Amygdala (tissue), 56 donors: ENCODE measurements at places on chromosomes 16 and 17.
A peak's percentile ranks its signal among the peaks of the same experiment; 100 is the strongest.

GRCh38 chr16:81483064-81483969 lies 38.7 kb downstream of the CMIP start:
- DNase-seq, result no peak

DNA sequence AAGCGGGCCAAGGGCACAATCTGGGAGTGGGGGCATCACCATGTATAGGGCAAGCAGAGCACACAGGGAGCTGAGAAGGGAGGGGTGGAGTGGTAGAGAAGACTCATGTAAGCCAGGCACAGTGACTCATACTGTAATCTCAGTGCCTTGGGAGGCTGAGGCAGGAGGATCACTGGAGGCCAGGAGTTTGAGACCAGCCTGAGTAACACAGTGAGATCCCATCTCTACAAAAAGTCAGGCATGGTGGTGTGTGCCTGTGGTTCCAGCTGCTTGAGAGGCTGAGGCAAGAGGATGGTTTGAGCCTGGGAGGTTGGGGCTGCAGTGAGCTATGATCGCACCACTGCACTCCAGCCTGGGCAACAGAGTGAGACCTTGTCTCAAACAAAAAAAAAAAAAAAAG lies 40.8 kb downstream of the ARHGAP27 start:
- DNase-seq, result no peak

DNA sequence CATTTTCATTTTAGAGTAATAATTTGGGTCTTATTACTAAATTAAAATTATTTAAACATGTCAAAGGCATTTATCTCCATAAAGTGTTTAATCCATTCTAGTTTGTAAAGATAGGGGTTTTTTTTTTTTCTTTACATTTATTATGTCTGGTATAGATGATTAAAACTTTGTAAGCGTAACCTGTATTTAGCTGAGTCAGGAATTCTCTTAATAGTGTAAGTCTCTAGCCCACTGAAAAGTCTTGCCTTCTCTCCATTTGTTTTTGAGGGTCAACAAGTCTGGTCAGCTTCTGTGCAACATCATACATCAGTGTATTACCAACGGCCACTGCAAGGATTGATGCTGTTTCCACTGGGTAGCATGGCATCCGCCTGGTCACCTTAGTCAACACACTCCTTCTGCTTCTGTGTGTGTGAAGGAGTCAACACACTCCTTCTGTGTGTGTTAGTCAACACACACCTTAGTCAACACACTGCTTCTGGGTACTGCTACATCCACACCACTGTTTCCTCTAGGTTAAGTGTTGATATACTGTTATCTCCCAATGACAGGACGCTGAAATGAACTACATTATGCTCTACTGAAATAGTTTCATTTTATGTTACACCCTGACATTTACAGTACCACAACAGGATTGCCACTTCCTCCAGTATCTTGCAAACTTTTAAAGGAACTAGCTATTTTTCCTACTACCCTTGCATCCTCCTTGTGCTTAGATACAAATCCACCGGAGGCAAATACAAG lies 37.3 kb upstream of the VWA3A start:
- DNase-seq, result no peak

DNA sequence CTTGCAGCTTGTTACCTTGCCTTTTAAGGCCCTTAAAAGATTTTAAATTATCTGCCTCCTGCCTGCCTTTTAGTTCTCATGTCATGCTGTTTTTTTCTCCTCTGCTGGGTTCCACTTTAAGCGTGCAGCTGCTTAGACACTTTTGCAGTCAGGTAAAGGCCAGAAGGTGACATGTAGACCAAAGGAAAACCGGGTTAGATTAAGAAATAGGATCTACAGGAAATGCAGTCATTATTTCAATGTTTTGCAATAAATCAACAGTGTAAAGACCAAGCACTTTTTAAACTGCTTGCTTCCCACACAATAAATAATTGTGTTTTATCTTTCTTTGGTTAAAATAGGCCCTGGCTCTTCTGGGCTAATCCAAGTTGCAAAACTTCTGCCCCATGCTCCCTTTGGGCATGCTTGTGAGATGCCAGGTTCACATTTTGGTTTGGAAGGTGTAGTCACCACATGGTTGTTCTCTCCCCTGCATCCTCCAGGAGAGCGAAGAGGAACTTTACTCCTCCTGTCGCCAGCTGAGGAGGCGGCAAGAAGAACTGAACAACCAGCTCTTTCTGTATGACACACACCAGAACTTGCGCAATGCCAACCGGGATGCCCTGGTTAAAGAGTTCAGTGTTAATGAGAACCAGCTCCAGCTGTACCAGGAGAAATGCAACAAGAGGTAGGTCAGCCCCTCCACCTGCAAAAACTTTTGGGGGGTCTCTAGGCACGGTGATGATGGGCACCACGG lies 54.9 kb downstream of the SDR42E1 start:
- no peak for DNase-seq

GRCh38 chr17:3015890-3016289 lies 47.5 kb downstream of the OR1D5 start:
- no peak for DNase-seq

DNA sequence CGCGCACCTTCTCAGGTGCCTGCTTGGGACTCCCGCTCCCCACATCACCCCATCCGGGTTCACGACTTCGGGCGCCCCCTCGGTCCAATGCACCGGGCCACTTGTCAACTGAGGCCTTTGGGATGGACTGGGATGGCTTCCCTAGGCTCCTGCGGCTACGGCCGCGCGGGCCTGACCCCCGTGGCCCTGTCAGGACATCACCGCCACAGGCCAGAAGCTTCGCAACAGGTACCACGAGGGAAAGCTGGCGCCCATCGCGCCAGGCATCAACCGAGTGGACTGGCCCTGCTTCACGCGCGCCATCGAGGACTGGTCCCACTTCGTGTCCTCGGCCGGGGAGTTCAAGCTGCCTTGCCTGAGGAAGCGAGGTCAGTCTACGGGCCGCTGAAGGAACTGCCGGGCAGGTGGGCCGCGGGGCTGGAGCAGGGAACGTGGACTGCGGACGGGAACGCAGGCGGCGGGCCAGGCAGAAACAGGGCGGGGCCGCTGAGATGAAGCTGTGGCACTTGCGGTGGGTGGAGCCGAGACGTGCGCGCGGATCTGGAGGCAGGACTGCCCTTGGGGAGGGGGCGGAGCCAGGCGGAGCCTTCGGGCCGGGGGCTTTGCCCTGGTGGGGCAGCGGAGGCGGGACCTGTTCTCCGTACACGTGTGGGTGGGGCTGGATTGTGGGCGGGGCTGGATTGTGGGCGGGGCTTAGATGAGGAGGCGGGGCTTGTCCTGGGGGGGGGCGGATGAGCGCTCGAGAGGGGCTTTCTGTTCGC lies 13.7 kb upstream of the CNGB1 start:
- peak; percentile 30 for DNase-seq

DNA sequence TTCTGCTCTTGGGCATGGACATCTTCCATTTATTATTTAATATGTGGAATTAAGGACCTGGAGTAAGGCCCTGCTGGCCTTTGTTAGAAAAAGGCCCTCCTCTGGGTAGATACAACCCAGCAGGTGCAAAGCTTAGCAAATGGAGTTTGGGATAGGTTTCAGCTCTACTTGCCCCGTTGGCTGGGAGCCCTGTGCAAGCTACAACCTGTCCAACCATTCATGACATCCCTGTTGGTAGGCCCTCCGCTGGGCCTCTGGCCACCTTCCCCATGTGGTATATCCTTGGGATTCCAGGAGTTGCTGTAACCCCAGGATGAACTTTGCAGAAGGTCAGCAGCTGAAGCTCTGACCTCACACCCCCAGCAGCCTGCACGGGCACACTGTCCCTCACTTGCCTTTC lies 6.4 kb downstream of the NGFR start:
- no peak for DNase-seq

- no peak for DNase-seq
These were observed 15.1 kb downstream of the NGFR start for GRCh38 chr17:49510059-49510719.

GRCh38 chr16:11587643-11588247 lies 1.0 kb upstream of the LITAF start:
- peak; percentile 35 for DNase-seq

DNA sequence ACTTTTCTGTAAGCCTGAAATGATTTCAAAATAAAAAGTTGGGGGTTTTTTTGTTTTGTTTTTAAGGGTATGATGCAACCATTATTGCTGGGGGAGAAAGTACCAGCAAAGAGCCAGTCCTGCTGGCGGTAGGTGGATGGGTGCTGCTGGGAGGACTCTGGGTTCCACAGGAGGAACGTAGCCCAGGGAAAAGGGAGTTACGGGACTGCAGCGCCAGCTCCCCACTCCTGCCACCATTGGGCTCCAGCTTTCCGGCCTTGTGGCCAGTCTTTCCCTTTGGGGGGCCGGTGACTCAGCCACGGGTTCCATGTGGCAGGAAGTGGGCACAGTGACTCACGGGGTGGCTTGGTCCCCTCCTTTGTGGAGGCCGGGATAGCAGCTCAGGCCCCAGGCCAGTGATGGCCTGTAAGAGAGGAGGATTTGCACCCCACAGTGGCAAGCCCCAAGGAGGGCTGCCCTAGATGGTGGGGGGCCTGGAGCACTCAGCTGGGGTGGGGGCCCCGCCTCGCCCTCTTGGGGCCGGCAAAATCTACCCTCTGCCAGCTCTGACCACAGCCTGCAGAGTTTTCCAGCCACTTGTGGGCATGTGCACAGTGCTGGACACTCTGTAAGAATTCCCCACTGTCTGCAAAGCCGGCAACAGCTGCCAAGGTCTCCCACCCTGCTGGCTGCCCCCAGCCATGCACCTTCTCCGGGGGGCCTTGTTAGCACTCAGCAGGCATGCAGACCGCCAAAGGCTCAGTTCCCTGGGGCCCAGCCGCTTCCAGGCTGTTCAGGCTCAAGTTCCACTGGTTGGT lies 30.4 kb downstream of the SOCS3 start:
- DNase-seq, result no peak

GRCh38 chr17:9473711-9474110 lies 101.9 kb downstream of the STX8 start:
- no peak for DNase-seq

GRCh38 chr17:74104921-74105320 lies 98.6 kb upstream of the RPL38 start:
- DNase-seq, result no peak

DNA sequence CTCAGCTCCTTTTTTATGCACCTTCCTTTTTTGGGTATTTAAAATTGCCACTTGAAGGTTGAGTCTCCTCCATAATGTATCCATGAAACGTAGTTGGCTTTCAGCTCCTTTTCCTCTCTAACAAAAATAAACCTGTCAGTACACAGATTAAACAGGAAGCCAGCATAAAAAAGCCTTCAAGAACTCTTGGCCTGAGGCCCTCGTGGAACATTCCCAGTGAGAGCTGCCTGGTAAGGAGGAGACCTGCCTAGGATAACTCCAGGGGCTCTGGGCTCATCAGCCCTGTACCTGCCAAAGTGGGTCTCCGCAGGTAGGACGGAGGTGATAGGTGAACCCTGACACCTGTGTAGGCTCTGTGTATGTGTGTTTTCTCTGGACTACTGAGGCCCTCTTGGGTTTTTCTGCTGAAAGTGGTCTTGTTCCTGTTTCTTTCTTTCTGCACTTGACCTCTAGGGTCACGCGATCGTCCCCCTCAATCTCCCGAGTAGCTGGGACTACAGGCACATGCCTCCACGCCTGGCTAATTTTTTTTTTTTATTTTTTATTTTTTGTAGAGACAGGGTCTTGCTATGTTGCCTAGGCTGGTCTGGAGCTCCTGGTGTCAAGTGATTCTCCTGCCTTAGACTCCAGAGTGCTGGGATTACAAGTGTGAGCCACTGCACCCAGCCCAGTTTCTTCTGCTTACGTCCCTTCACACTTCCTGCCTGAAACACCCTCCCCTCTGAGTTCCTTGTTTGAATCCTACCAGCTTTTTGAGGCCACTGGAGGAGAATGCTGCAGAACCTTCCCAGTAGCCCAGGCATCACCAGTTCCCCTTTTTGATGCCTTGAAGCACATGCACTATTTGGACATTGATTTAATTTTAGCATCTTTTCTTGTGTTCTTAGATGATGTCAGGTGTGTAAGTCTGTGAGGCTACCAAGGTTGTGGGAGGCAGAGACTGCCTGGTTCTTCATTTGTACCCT lies 9.8 kb downstream of the PGS1 start:
- DNase-seq, result no peak

DNA sequence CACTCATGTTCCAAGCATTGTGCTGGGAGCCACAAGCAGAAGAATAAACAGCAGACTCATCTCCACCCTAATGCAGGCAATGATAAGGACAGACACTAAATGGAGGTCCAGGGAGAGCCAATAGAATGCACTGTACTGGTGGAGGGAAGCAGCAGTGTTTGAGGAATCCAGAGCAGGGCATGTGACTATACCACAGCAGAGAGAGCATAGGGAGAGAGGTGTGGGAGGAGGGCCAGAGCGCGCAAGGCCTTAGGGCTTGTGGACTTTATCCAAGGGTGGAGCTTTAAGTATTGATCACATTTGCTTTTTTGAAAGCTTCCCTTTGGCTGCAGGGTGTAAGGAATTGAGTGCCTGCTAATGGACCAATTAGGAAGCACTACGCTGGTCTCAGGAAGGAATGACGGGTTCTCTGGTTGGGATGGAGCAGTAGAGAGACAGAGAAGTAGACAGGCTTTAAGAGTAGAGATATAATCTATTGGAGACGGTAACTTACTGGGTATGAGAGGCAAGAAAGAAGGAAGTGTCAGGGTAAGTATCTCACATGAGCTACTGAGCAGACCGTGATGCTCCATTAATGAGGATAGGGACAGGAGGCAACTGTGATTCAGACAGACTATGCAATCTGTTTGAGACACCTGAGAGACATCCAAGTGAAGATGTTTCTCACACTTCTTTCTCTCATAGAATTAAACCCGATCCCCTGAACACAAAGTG lies 82.2 kb downstream of the MYO1D start:
- DNase-seq, result no peak

GRCh38 chr17:81711814-81712467 lies at the start of gene SLC25A10:
SLC25A10 (plus strand) TSS chr17:81712284; CDS start chr17:81712427, 143 bp downstream.
- peak; percentile 53 for DNase-seq

DNA sequence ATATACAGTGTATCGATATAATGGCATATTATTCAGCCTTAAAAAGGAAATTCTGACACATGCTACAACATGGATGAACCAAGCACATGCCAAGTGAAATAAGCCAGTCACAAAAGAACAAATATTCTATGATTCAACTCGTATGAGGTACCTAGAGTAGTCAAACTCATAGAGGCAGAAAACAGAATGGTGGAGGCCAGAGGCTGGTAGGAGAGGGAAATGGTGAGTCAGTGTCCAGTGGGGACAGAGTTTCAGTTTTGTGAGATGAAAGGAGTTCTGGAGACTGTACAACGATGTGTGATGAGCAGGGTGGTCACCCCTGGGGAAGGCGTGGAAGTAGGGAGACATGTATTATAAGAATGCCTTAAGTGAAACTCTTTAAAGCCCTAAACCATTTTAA lies 39.9 kb downstream of the RNF157 start:
- no peak for DNase-seq

- DNase-seq, result peak; percentile 67
These were observed 8.6 kb upstream of the MC1R start for GRCh38 chr16:89909777-89910716.

DNA sequence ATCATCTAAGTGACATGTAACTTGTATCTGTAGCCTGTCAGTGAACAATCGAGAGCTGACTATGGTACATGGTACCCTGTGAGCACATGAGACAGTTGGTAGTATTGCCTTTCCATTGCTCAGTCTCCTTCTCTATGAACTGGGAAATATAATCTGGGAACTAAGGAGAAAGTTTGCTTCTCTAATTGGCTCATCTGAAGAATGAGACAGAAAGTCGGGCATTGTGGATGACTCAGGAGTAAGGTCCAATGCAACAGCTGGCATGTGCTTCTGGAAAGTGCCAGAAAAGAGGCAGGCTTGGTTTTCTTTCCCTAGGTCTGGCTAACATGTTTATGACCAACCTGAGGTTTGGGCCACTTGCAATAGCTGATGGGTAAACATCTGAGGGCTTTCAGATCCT lies 51.9 kb downstream of the ZZEF1 start:
- DNase-seq, result no peak
